ENCODE measurements at places on chromosomes 4 and X.

GRCh38 chrX:97167333-97167732 lies 283.6 kb downstream of the RPA4 start:
- no peak for DNase-seq

DNA sequence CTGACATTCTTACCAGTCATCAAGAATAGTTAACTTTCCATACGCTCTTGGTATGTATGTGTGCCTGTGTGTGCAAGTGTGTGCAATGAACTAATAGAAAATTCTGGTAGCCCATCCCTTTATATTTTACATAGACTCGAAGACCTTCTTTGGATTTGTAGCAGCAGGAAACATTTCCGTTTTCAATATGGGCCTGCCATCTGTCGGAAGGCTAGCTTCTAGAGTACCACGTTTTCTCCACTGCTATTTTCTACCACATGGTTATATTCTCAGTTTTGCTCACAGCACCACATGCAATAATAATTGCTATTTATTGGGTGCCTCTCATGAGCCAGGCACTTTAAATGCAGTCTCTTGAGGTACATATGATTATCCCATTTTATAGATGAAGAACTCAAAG lies 47.9 kb upstream of the PTCHD1 start:
- DNase-seq: no peak

GRCh38 chr4:54076673-54077072 lies 12.3 kb upstream of the CHIC2 start:
- DNase-seq: no peak

DNA sequence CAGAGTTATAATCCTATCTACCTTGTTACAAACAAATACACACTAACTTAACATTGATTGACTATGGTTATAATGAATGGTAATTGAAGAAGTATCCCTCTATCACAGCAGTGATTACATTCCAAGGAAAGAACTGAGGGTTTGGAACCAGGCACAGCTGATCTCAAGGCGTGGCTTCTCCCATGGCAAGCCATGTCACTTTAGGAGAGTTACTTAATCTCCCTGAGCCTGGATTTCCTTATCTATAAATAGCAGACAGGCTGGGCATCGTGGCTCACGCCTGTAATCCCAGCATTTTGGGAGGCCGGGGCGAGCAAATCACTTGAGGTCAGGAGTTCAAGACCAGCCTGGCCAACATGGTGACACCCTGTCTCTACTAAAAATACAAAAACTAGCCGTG lies 25.6 kb downstream of the SORBS2 start:
- no peak for DNase-seq

GRCh38 chrX:108447303-108447702 lies 7.7 kb downstream of the COL4A5 start:
- no peak for DNase-seq

DNA sequence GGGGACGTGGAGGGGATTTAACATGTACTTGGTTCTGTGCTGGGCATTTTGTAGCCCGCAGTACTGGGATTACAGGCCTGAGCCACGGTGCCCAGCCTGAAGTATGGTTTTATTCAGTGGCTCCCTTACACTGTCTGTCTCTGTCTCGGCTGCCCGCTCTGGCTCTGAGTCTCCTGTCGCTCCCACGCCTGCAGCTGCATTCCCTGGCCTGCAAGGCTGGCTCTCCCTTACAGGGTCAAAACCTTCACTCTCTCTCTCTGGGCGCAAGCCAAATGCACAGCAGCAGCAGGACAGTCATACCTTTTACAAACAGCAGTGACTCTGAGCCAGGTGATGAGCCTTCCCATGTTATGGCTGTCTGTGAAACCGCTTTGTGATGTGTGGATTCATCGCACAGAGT lies 72.1 kb downstream of the HTRA3 start:
- no peak for DNase-seq

GRCh38 chr4:184310171-184310567 lies 92.5 kb upstream of the ENPP6 start:
- no peak for DNase-seq

- DNase-seq: no peak
These were observed 22.5 kb upstream of the JAKMIP1 start for GRCh38 chr4:6222761-6223292.

DNA sequence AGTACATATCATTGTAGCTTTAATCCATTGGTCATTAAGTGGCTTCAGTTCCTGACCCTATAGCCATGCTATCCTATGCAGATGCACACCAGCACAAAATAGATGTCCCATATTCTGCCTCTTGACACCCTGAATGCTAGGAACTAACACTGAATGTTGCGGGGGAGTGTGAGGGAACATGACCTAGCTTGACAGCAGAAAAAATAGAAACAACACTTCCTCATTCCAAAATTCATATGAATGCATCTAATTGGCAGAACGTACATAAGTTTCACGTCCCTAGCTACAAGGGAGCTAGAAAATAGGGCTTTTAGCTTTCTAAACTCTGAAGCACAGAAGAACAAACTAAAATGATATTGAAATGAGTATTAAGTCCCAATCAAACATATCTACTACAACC lies 14.4 kb upstream of the DCAF8L1 start:
- no peak for DNase-seq

GRCh38 chr4:81676537-81676936 lies 204.8 kb upstream of the RASGEF1B start:
- DNase-seq: no peak

GRCh38 chr4:11937941-11938340 lies 509.2 kb upstream of the HS3ST1 start:
- DNase-seq: no peak

DNA sequence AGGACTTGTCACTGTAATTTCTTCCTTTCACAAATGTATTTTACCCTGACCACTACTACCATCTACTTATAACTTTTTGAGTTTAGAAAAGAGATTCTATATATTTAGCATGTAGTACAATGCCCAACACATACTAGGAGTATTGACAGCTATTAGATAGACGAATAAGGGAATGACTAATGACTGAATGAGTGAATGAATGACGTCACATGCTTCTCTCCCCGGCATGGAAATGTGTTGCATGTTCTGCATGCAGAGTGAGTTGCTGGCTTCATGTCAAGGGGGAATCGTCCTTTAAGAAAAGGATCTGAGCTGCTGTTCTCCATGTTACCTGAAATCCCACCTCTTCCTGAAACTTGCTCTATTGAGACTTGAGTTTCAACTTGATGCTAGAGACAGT lies 87.4 kb upstream of the AMELX start:
- no peak for DNase-seq

DNA sequence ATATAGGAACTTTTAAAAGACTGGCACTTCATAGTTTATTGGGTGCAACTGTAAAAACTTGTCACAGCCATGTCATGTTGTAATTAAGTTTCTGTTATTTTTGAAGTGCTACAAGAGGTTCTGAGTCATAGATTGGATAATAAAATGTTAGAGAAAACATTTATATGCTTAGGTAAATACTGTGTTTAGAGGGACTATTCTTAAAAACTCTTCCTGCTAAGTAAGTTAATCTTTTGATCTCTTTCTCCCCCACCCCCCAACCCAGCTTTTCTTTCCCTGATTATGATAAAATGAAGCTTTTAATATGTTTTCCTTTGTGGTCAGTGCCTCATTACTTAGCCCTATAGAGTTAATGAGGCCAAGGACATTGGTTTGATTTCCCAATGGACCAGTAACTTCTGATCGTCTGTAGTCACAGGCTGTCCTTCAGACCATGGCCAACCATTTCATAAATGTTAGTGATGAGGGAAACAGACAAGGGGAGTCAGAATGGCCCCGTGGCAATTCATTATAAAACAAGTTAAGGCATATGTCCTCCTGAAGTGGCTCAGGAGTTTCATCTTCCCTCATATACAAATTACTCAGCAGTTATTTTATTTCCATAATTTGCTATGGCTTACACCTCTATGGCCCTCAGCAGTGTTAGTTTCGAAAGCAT lies 3.9 kb upstream of the PDLIM5 start:
- DNase-seq: no peak

- DNase-seq: no peak
These were observed 1715.2 kb upstream of the ADGRL3 start for GRCh38 chr4:59484944-59485343.

DNA sequence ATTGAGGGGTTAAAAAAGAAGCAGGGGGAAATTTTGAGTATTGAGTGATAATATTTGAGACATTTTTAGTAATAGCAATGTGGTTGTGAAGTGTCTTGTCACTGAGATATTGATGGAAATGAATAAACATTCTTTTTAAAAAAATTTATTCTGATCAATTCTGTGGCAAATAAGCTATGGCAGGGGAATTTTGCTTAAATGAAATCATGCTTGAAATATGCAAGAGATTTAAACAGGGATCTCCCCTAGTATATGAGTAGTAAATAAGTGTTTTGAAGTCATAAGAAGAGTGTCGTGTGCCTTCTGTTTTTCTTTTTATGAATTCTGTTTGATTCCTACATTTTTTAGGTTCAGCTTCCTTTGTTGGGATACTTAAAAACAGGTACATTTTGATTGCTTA lies 23.2 kb downstream of the IL15 start:
- no peak for DNase-seq

DNA sequence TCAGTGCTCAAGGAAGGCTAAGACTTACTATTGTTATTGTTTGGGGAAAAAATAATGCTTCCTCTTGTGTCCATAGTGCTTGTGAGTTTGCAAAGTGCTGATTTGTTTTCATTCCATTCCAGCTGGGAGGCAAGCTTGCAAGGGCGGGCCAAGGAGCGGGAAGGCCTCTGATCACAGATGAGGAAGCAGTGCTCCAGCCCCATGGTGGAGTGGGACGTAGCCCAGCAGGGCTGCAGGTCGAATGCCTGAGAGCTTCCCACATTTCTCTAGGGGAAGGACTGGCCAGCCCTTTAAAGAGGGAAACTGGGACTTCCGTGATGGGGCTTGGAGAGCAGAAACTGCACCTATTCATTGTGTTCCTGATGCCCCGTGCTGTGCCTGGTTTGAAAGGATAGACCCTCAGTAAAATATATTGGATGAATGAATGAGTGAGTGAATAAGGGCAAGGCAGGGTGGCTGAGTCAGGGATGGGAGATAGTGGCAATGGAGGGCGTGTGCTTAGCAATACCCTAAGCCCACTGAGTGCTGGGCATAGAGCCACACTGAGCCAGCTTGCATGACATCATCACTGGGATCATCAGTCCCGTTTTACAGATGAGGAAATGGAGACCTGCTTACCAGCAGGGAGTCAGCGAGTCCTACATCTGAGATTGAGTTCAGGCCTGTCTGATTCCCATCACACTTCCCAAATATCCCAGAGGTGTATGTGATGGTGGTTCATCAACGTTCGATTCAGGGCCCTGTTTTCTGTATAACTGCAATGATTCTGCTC lies 17.9 kb upstream of the NSG1 start:
- DNase-seq: no peak

DNA sequence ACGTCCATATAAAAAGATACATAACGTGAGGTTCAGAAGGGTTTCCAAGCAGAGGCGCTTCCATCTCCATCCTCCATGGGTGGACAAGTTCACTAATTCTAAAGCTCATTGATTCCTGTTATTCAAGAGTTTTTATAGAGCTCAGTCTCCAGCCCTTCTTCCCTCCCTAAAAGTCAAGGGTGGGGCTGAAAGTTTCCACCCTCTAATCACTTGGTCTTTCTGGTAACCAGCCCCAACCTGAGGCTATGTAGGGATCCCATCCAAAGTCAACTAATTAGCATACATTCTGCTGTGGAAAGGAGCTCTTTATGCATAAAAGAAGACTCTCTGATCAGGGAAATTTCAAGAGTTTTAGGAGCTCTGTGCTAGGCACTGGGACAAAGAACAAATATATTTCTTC lies 46.9 kb upstream of the VEGFC start:
- DNase-seq: no peak

DNA sequence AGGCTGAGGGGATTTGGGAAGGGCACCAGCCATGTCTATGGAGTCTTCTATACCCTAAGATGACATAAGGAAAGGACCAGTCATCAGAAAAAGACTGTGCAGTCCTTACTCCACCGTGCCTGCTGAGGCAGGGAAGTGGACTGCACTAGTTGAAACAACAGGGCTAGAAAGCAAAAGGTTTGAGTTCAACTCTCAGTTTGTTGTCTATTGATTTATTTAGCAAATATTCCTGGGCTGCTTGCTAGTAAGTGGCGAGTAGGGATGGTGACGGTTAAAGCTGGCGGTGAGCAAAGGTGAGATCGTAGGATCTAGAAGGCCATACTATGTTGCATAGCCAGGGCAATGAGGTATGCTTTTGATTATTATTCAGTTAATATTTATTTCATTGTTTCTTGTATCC lies 110.1 kb downstream of the SMIM20 start:
- DNase-seq: no peak

GRCh38 chr4:8350841-8351461 lies 81.4 kb downstream of the HTRA3 start:
- no peak for DNase-seq
